Ovary (tissue), 10 donors: ENCODE measurements at places on chromosomes 13 and 19. TPM values are rescaled to one million over a fixed set of nuclear protein-coding genes. Genes with fewer than 3 reads are reported as not detected.

The MEDAG gene
- 30.4 TPM for total RNA-seq

The NCR1 gene
- 0.66 TPM for total RNA-seq

The AKAP11 gene
- total RNA-seq, result 27.9 TPM

The MYH14 gene
- total RNA-seq, result 3.2 TPM

The ZGLP1 gene
- 2.7 TPM for total RNA-seq

The NUDT19 gene
- 4.3 TPM for total RNA-seq

The SPACA4 gene
- not detected for total RNA-seq

The IGFL2 gene
- not detected for total RNA-seq

The TEX101 gene
- total RNA-seq, result not detected

The KL gene
- 0.55 TPM for total RNA-seq

The SWSAP1 gene
- 2.5 TPM for total RNA-seq

The PLPPR3 gene
- total RNA-seq, result 0.36 TPM

The ZNF772 gene
- 15.8 TPM for total RNA-seq

The PDX1 gene
- total RNA-seq, result not detected

The CYP4F3 gene
- 0.15 TPM for total RNA-seq

The LRRC25 gene
- 4.7 TPM for total RNA-seq

The MIR17HG gene
- 5.1 TPM for total RNA-seq

The RLN3 gene
- not detected for total RNA-seq

The STAP2 gene
- 10.3 TPM for total RNA-seq

The CIC gene
- total RNA-seq, result 47.1 TPM
